ENCODE measurements at places on chromosomes 2 and 18. TPM values are rescaled to one million over a fixed set of nuclear protein-coding genes. Genes with fewer than 3 reads are reported as not detected.

- H3K4me3 ChIP-seq, result no peak overlapping the region
- no peak for DNase-seq
- H3K4me1 ChIP-seq, result peaks cover 18% of the 10 kb centered on the region
- H3K27me3 ChIP-seq, result peaks cover 23% of the 10 kb centered on the region
- H3K36me3 ChIP-seq, result no peaks in the 10 kb centered on the region
- no peak overlapping the region for H3K27ac ChIP-seq
These were observed 6.5 kb downstream of the MERTK start for GRCh38 chr2:111904726-111905474.

Gene DPYSL5
- not detected for total RNA-seq

GRCh38 chr2:186576614-186577013, 13.2 kb upstream of the ITGAV start:
- peaks cover 5% of the 10 kb centered on the region for H3K27me3 ChIP-seq
- no peak overlapping the region for H3K4me3 ChIP-seq
- no peaks in the 10 kb centered on the region for H3K36me3 ChIP-seq
- H3K4me1 ChIP-seq, result no peaks in the 10 kb centered on the region

- no peaks in the 10 kb centered on the region for H3K27me3 ChIP-seq
- H3K4me3 ChIP-seq, result no peak overlapping the region
- H3K36me3 ChIP-seq, result no peaks in the 10 kb centered on the region
- H3K4me1 ChIP-seq, result no peaks in the 10 kb centered on the region
- DNase-seq, result no peak
These were observed 75.3 kb downstream of the PTPRM start for GRCh38 chr18:7642331-7642890.

Gene ZEB2
- total RNA-seq, result 3.5 TPM

- no peak overlapping the region for H3K27ac ChIP-seq
- H3K27me3 ChIP-seq, result no peaks in the 10 kb centered on the region
- H3K4me3 ChIP-seq, result no peak overlapping the region
- H3K36me3 ChIP-seq, result no peaks in the 10 kb centered on the region
These were observed 232.6 kb downstream of the LDLRAD4 start for GRCh38 chr18:13451213-13451540.

DNA sequence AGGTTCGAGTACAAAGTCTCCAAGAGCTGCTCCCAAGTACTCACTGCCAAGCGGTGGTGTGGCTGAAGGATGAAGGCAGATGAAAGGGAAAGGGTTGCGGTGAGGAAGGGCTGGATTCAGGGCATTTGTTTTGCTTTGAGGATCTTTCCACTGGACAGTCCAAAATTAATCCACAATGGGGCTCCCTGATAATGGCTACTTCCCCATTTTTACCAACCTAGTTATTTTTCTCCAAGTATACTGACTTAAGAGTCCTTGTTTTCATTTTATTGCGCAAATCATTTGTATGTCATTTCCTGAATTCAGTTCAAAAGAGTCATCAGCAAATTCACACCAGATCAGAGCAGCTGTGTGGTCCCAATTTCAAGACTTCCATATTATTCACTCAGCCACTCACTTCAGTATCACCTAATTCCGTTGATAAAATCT, 464 bp upstream of the SESTD1 start:
- H3K36me3 ChIP-seq, result peaks cover 12% of the 10 kb centered on the region
- H3K4me3 ChIP-seq, result peak overlapping the region; percentile 76
- H3K27ac ChIP-seq, result peak overlapping the region; percentile 83
- DNase-seq, result no peak
- H3K4me1 ChIP-seq, result peaks cover 32% of the 10 kb centered on the region

DNA sequence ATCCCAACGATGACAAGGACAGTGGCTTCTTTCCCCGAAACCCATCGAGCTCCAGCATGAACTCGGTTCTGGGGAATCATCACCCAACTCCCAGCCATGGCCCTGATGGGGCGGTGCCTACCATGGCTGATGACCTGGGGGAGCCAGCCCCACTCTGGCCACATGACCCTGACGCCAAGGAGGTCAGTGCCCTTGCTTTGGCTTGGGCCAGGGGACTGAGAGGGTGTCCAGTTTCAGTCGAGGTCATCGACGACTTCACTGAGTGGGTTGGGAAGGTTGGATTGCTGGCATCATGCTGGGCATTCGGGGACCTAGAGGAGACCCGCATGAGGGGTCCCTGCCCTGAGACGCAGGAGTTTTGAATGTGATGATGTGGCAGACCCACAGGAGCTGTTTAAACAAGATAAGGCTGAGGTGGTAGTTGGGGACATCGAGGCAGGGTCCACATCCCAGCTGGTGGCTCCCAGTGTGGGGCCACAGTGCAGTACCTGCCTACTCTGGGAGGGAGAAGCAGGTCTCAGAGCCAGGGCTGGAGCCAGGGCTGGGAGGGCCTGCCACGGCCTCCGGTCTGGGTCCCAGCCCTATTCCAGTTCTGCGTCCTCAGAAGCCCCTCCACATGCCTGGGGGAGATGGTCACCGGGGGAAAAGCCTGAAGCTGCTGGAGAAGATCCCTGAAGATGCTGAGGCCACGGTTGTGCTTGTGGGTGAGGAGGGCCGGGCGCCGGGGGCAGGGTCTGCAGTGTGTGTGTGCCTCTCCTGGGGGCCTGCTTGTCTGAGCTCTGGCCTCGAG, 6.0 kb downstream of the SLC4A3 start:
- H3K4me3 ChIP-seq, result no peak overlapping the region
- no peaks in the 10 kb centered on the region for H3K4me1 ChIP-seq
- no peak overlapping the region for H3K27ac ChIP-seq
- peaks cover 5% of the 10 kb centered on the region for H3K27me3 ChIP-seq

GRCh38 chr2:76867854-76868253, 654.3 kb downstream of the LRRTM4 start:
- H3K36me3 ChIP-seq, result no peaks in the 10 kb centered on the region
- H3K27me3 ChIP-seq, result no peaks in the 10 kb centered on the region
- H3K4me3 ChIP-seq, result no peak overlapping the region
- H3K4me1 ChIP-seq, result no peaks in the 10 kb centered on the region

Gene CIB4
- not detected for total RNA-seq
